ENCODE measurements at places on chromosomes 13 and 19.

DNA sequence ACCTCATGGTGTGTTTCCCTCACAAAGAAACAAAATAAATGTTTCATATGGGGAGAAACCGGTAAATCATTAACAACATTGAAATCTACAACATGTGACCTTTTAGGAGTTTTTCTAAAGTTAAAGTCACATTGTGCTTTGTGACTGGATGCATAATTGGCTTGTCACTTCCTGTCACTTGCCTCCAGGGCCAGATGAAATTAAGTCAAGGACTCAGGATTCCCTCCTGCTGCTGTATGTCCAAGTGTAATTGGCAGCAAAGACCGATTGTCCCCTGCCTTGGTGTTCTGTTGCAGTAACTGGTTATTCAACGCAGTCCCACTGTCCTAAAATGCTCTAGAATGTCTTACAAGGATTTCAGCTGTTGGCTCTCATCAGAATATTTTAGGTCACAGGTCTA, 448.2 kb downstream of the LIG4 start:
- DNase-seq, result no peak

- DNase-seq, result no peak
Observed at GRCh38 chr19:48990400-48990799, 2.7 kb downstream of the GYS1 start.

DNA sequence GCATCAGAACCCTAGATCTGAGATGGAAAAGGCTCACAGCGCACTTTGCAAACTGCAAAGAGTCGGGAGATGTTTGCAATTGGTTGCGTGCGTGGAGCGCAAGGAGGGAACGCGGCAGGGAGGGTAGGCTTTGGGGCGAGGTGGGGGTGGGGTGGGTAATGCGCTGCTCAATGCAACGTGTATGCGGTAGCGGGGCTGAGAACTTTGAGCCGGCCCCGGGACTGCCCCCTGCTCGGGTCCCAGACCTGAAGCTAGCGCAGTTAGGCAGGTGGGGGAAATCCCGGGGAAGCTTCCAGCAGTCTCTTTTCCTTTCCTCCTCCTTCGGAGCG, 971 bp downstream of the FOSB start:
- no peak for DNase-seq

GRCh38 chr13:106286811-106287210, 248.7 kb downstream of the EFNB2 start:
- no peak for DNase-seq

Measured in colonic mucosa (tissue), 4 donors.